Aorta (tissue), 5 donors: ENCODE measurements at places on chromosomes 12 and 14.

- no peak for DNase-seq
Observed at GRCh38 chr14:100004392-100004791, 60.8 kb upstream of the EVL start.

- no peak for DNase-seq
Observed at GRCh38 chr14:35240231-35240630, 52.0 kb upstream of the PSMA6 start.

GRCh38 chr12:12807970-12808702, 5.0 kb upstream of the DDX47 start:
- no peak for DNase-seq

DNA sequence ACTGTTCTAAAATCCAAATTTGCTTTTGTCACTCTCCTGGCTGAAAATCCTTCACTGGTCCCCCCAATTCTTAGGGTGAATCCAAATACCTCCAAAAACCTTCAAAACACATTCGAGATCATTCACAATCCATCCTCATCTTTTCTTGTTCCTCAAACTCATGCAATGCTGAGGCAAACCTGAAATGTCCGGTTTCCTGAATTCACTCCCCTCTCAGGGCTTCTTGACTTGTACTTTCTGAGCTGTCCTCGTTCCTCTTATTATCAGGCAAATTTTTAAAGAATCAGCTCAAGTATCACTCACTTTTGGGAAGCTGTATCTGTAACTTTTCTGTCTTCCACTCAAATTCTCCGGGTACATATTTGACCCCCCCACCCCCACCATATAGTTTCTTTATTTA, 84.9 kb upstream of the DUSP6 start:
- no peak for DNase-seq

DNA sequence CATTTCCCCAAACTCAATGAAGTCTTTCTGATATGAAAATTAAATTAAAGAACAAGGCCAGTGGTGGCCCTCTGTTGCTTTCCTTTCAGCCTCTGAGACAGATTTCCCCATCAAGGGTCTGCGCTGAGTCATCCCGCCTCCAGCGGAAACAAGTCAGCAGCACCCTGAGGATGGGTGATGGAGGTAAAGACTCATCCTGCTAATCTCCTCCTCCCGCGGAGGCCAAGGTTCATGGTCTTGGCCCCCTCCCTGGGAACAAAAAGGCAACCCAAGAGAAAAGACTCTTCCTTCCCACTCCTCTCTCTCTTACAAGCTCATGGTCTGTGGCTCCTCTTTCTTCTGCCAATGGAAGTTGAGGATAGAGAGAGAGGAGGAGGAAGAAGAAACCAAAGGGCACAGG, 9.0 kb upstream of the NUMB start:
- DNase-seq = no peak

GRCh38 chr12:127455347-127456265, 811.4 kb upstream of the TMEM132C start:
- DNase-seq = no peak

- DNase-seq = no peak
Observed at GRCh38 chr12:65518771-65519170, 240.3 kb downstream of the MSRB3 start.

- no peak for DNase-seq
Observed at GRCh38 chr12:68327896-68328295, 4.3 kb downstream of the MDM1 start.

- DNase-seq = no peak
Observed at GRCh38 chr12:79674629-79675028, 16.1 kb downstream of the PAWR start.

DNA sequence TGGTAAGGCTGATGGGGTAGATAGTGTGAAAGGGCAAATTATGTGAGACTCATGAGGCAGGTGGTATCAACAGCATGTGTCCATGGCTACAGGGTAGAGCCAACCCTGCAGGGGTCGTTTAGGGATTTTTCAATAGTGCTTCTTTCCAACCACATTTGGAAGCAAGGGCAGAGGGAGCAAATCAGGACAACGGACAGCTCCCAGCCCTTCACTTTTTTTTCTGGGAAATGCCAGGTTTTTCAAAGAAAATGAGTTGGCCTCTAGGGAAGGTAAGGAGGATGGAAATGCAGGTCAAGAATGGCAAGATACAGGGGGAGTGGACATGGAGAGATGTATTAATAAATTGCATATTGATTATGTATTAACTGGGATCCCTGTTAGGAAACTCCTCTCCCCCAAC, 4.9 kb upstream of the CMA1 start:
- DNase-seq = no peak

DNA sequence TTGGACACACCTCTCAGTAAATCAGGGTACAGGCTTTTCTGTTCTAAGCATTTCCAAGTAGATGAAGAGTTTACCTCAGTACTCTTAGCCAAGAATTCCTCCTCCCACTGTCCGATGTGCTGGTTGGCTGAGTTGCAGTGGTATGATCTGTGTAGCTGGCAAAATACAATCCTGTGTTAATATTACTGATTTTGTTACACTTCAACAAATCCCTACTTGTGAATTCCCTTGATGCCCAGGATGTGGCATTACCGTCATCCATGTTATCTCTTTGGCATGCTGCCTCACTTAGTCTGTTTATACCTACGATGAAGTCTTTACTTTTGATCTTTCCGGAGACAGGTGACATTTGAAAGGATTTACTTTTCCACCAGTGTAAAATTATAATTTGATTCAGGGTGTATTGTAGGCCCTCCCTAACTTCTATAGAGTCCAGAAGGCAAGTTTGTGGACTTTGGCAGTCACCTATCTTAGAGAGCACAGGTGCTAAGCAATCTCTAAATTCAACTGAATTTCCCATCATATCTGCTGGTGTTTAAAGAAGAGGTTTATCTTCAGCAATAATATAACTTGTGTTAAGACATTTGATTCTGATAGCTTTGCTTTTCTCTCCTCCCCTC, 10.1 kb downstream of the CCDC196 start:
- DNase-seq = no peak

GRCh38 chr12:19462406-19462805, 23.1 kb downstream of the AEBP2 start:
- DNase-seq = no peak

- no peak for DNase-seq
Observed at GRCh38 chr12:98259693-98260092, 255.7 kb upstream of the TMPO start.

- DNase-seq = no peak
Observed at GRCh38 chr12:13125996-13126395, 22.5 kb upstream of the GSG1 start.

DNA sequence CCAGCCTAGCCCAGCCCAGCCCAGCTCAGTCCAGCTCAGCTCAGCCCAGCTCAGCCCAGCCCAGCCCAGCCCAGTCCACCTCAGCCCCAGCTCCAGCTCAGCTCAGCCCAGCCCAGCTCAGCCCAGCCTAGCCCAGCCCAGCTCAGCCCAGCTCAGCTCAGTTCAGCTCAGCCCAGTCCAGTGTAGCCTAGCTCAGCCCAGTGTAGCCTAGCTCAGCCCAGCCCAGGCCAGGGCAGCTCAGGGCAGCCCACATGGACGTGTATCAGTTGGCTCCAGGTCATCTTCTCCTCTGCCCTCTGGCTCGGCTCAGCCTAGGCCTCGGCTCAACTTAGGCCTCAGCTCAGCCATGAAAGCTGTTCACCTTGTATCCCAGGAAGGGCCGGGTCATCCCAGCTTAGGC, 64.7 kb downstream of the TMEM121 start:
- no peak for DNase-seq

DNA sequence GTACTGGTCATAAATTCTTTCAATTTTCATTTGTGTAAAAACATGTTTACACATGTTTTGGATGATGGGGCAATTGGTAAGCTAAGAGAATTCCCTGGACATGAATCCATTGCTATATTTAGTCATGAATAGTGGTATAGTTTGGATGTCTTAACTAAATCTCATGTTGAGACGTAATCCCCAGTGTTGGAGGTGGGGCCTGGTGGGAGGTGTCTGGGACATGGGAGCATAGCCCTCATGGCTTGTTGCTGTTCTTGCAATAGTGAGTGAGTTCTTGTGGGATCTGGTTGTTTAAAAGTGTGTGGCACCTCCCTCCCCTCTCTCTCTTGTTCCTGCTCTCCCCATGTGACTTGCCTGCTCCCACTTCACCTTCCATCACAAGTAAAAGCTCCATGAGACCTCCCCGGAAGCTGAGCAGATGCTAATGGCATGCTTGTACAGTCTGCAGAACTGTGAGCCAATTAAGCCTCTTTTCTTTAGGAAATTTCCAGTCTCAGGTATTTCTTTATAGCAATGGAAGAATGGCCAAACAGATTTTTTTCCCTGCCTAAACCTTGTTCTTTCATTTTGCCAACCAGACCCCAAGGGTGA, 33.6 kb downstream of the CTSG start:
- DNase-seq = no peak

DNA sequence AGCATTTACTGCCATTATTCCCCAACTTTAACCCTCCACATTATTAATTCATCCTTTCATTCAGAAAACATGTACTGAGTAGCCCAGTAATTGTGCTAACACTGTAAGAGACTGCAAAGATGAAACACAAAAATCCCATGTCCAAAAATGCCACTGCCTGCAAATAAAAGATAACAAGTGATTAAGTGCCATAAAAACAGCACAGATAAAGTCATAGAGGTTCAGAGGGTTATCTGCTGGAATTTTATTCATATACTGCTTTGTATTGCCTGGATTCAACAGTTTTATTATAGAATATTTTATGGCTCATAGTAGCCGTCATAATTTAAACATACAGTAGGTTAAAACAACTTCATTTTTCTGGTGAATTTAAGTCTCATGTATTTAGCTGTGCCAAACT, 177.9 kb downstream of the KICS2 start:
- DNase-seq = no peak

GRCh38 chr12:69500631-69501030, 30.4 kb downstream of the FRS2 start:
- no peak for DNase-seq

DNA sequence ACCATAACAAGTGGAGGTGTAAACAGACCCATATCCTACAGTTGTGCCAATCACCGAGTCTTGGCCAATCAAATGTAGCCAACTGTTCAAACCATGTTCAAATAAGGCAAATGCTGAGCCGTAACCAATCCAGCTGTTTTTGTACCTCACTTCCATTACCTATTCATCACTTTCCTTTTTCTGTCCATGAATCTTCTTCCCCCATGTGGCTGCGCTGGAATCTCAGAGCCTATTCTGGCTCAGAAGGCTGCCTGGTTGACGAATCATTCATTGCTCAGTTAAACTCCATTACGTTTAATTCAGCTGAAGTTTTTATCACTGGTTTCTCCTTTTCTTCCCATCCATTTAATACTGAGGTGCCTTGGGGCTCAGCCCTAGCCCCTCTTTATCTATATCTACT, 71.1 kb downstream of the TBC1D30 start:
- DNase-seq = no peak
